ENCODE measurements at places on chromosomes 2 and 18.

GRCh38 chr2:101185656-101186055 is 34.5 kb upstream of the TBC1D8 start:
- no peak for DNase-seq

DNA sequence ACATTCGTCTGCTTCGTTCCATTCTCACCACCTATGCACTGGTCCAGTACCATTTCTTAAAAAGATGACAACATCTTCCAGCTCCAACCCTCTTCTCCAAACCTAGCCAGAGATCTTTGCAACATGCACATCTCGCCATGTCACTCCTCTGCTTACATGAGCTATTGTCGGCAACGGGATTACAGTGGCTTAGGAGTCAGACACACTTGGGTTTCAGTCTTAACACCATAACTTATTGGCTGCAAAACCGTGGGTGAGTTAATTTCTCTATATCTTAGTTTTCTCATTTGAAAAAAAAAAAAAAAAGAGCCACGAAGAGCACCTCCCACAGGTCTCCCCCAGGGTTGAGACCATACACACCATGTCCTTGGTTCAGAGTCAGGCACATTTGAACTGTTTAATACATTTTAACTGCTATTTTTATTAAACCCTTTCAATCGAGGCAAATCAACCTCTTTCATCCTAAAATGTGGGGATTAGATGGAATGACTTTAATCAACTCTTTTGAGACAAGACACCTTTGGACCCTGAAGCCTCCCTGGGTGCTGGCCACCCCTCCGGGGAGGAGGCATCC is 889 bp downstream of the ANKRD29 start:
- no peak for DNase-seq

DNA sequence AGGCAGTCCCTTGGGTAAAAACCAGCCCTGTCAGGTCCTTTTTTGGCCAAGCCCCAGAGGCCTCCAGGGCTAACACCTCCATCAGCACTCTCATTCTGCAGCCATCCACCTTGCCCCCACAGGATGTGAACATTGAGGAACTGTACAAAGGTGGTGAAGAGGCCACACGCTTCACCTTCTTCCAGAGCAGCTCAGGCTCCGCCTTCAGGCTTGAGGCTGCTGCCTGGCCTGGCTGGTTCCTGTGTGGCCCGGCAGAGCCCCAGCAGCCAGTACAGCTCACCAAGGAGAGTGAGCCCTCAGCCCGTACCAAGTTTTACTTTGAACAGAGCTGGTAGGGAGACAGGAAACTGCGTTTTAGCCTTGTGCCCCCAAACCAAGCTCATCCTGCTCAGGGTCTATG is 7.3 kb downstream of the IL1F10 start:
- no peak for DNase-seq

DNA sequence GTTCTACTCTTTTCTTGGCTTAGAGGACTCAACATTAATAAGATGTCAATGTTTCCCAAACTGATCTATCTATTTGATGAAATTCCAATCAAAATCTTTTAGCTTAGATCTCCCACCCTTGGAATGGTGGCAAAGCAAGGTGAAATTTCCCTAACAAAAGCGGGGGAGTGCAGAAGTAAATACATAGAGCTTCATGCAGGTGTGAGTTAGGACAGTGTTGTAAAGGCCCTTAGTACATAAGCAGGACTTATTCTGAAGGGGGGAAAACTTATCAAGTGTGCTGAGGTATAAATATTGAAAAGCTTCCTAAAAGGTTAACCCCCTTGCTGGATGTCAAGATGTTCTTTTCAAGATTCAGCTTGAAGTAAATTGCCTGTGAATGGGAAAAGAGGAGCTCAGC is 608.6 kb upstream of the CELF4 start:
- no peak for DNase-seq

GRCh38 chr18:35095983-35096676 is 54.9 kb downstream of the MAPRE2 start:
- no peak for DNase-seq

- no peak for DNase-seq
These were observed 247.1 kb upstream of the UBE2E3 start for GRCh38 chr2:180733330-180733729.

GRCh38 chr2:10599921-10600320 is 89.9 kb downstream of the NOL10 start:
- no peak for DNase-seq

DNA sequence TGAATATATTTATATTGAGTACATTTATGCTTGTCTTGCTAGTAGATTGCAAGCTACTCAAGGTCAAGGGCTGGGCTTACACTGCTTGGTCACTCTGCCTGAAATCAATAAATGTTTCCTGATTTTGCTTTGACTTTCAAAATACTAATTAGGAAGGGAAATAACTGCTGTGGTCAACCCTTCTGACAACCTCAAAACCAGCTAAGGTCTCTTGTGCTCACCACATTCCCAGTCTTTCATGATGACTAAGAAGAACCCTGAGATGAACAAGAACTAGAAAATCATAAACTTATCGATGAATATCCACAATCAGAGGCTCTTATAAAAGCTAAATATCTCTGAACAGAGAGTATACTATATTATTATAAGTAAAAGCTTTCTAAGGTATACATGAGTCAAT is 33.3 kb downstream of the ABCB11 start:
- no peak for DNase-seq

GRCh38 chr18:3626929-3627458 is 177.0 kb downstream of the TGIF1 start:
- DNase-seq, result no peak

GRCh38 chr18:58438161-58438957 is 190.5 kb downstream of the ALPK2 start:
- DNase-seq, result no peak

GRCh38 chr2:109312902-109313301 is 183.9 kb downstream of the SH3RF3 start:
- no peak for DNase-seq

- peak; percentile 82 for DNase-seq
These were observed 7.0 kb downstream of the LPIN1 start for GRCh38 chr2:11753452-11753885.

- DNase-seq, result no peak
These were observed 834.9 kb upstream of the SALL3 start for GRCh38 chr18:78144669-78145068.

DNA sequence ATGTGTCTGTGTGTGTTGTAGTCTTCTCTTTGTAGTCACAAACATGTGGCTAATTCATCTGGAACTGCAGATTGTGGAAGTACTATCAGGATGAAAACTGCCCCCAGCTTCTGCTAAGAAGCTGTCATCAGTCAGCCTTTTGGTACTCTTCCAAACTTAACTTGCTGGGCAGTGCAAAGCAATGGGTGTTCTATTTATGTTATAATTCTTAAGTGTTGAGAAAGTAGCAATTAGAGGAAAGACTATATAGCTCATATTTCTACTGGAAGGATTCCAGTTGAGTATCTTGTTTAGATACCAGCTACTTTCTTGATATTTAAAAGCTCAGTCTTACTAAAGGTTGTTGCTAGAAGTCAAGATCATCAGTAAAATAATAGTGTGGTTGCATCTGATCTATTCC is 52.1 kb downstream of the SLC38A11 start:
- no peak for DNase-seq

- DNase-seq, result no peak
These were observed 1.1 kb downstream of the COPS9 start for GRCh38 chr2:240134956-240135520.

DNA sequence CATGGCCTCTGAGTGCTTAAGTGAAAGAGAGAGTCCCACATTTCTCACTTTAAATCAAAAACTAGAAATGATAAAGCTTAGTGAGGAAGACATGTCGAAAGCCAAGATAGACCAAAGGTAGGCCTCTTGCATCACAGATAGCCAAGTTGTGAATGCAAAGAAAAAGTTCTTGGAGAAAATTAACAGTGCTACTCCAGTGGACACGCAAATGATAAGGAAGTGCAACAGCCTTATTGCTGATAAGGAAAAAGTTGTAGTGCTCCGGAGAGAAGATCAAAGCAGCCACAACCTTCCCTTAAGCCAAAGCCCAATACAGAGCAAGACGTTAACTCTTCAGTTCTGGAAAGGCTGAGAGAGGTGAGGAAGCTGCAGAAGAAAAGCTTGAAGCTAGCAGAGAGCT is 32.1 kb downstream of the PSMD1 start:
- DNase-seq, result no peak

DNA sequence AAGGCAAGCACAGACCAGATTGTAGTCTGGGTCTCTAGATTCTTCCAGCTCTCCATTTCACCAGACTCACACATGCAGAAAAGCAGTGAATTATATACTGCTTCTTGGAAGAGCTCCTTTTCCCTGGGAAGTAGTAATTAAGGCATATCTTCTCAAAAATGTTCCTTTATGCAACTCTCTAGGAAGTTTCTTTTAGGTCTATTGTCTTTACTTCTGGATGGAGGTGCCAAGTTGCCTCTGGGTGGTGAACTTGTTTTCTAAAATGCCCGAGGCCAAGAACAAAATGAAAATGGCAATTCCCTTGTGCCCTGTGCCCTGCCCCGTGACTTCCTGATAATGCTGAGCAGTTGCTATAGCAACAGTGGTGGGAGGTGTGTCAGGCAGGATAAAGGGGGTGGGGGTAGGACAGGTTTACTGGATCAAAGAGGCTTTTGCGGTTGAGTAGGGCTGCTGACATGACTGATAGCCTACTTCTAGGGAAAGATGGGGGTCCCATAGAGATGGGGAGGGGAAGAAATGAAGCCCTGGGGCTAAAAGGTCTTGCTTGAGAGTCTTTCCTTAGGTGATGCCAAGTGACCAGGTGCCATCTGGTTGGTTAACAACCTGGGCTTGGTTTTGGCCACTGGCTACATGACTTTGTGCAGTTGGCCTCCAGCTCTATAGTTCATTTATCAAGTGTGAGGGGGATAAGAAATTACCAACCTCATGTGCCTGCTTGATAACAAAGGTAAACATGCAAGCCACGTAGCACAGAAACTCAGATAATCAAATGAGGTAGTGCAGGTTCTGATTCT is 11.8 kb downstream of the IGFBP2 start:
- DNase-seq, result no peak

DNA sequence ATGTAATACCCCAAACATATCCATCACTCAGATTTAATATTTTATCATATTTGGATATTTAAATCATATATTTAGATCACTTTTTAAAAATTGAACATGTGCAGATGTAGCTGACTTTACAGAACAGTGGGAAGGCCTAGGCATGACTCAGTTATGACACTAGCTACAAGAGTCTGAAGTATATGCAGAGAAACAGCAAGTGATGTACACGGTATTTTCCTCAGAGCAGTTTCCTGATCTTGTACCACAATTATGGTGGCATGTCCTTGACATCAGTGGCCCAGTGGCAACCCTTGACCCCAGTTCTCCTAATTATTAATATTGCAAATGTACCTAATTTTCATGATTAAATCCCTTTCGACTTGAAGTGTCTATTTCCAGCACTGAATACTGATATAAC is 28.2 kb downstream of the CDKL4 start:
- no peak for DNase-seq

DNA sequence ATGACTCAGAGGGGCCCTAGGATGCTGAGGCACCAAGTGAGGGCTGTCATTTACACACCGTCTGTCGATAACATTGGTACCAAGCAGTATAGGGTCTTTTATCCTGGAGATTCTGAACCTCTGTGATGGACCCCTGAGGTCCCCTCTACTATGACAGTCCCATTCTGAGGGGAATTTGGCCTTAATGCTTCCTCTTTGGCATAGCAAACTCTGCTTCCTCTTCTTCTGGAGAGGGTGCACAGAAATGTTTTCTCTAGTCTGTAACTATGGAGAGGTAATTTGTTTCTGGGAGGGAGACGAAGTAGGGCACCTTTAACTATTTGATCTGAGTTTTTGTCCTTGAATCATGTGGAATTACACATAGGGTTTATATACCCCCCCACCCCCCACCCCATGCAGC is 44.8 kb downstream of the INPP4A start:
- DNase-seq, result no peak

GRCh38 chr2:182435754-182436153 is 8.9 kb upstream of the PDE1A start:
- DNase-seq, result no peak

DNA sequence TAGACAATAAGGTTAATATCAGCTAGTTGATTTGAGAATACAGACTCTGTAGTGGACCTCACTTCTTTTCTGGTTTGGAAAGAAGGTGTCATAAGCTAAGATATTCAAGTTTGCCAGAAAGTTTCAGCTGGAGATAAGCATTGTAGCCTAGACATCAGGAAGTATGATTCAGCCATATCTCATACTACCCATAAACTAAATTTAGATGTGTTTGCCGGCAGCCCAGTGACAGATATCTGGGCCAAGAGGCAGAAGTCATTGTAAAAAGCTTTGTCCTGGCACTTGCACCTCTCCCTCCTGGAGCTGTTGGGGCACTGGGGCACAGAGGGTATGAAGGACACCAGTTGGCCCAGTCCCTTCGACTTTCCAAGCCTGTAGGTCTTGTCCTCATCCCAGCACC is 128.0 kb downstream of the EPHA4 start:
- DNase-seq, result peak; percentile 26

DNA sequence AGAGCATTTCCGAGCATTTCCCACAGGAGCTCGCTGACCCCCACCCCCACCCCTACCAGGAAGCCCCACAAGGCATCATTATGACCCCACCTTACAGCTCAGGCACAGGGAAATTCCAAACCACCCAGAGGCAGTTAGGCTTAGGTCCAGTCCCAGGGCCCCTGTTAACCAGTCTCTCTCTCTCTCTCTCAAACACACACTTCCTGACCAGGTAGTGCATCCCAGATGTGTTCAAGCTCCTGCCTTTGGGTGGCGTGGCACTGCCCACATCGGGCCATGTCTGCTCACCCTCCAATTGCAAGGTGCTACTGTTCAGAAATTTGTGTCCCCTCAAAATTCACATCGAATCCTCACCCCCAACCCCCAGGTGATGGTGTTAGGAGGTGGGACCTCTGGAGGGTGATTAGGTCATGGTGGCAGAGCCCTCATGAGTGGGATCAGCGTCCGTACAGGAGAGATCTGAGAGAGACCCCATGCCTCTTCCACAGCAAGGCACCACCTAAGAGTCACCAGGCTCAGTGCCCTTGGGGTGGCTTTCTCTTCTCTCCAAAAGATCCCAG is 8.8 kb downstream of the COPS9 start:
- no peak for DNase-seq

DNA sequence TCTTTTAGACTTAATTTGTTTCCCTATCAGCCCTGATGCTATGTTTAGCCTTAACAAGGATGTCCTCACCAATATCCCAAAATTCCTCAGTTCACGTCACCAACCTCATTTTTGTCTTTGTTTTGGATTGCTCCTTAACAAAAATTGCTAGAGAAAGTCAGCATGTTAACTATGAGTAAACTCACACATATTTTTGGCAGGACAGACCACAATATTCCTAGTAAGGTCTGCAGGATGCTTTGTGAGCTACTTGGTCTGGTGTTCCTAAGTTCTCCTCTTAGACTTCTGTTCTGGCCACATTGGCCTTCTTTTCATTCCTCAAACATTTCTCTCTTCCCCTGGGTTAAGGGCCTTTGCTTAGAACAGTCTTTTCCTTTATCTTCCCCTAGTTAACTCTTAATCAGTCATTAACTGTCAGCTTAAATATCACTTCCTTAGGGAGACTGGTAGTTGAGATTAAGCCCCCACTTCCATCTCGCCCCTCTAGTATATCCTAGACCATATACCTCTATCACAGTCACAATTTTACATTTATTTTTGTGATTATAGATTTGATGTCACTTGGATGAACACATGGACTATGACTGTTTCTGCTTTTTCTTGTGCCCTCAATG is 116.2 kb downstream of the ADCYAP1 start:
- no peak for DNase-seq

- DNase-seq, result peak; percentile 49
These were observed 43.0 kb downstream of the WIPF1 start for GRCh38 chr2:174554529-174555150.

Measured in colonic mucosa (tissue), 4 donors.